ENCODE measurements at places on chromosomes 2 and 18.

- no peak for DNase-seq
These were observed 61.2 kb downstream of the ACYP2 start for GRCh38 chr2:54176577-54176976.

DNA sequence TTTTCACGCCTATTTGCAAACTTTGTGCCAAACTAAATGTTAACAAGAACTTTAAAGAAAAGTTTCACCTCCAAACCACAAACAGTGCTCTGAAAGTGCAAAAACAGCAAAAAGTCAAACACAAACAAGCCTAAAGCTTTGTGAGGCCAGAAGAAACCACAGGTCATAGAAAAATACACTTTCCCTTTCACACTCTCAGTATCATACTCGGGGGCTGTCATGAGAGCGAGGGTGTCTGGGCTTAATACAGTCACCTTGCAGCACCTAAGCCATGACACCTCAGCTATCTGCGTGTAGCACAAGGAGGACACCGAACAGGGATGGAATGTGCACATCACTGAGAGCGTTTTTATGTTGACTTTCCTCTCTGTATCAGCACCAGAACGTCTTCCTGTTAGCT lies 26.6 kb upstream of the SEH1L start:
- DNase-seq = no peak

GRCh38 chr2:127658641-127659407 lies 12.9 kb downstream of the GPR17 start:
- DNase-seq = no peak

DNA sequence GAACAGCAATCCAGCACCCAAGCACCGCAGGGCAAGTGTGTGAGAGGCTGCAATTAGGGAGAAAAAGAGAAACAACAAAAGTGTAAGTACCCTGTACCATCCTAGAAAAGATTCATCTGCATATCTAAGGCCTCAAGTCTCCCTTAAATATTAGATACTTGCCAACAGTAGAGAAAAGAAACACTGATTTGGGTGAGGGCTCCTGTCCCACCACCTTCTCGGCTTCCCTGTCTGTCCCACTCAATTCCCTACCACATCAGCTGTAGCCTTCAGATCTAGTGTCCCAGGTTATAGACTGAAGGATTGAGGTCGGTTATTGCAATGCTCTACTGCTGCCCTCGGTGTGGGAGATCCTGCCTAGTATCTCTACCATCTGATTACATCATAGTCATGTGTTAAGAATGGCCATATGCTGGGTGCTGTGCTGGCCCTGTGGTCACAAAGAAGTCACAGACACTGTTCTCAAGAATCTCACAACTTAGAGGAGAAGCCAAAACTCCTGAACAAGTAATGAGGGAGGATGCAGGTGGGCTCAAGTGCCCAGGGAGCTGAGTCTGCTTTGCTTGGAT lies 2.5 kb downstream of the RAX start:
- DNase-seq = no peak

DNA sequence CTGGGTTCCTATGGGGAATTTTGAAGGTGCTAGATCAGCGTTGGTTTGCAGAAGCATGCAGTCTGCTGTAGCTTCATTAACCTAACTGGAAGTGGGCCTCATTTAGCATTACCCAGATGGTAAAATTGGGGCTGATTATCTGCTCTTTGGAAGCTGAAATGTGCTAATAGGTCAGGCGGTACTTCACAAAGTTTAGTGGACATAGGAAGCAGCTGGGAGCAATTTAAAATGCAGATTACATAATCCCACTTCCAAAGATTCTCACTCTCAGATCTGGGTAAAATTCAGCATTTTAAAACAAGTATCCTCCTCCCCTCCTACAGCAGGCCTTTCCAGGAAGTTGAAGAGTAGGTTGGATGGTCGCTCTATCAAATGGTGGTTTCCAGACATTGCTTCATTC lies 907.0 kb downstream of the CPS1 start:
- no peak for DNase-seq

DNA sequence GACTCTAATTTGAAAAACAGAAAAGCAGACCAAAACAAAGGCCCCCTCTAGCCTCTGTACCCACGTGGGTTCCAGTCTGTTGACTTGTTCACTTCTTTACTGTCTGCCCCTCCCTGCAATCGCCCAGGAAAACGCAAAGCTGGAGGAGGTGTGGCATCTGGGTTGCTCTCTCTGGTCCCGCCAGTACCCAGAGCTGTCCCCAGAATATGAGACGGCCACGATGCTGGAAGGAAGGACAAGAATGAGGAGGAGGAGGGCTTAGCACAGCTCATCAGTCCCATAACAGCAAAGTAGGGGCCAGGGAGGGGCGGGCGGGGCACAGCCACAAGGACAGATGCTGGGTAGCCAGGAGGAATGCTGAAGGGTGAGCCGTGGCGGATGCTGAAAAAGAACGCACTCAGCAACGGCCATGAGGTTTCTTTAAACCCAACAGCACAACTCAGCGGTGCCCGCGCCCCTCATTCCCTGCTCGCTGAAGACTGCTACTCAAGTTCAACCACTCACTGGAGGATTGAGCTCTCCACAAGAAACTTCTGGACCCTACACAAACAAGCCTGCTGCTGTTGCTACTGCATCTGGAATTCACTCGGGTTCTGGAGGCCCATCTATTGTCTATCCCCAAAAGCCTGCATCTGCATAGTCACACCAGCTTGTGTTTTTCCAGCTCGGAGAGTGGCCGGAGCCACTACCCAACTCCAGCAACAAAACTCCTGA lies 187.7 kb downstream of the HDAC4 start:
- DNase-seq = no peak

DNA sequence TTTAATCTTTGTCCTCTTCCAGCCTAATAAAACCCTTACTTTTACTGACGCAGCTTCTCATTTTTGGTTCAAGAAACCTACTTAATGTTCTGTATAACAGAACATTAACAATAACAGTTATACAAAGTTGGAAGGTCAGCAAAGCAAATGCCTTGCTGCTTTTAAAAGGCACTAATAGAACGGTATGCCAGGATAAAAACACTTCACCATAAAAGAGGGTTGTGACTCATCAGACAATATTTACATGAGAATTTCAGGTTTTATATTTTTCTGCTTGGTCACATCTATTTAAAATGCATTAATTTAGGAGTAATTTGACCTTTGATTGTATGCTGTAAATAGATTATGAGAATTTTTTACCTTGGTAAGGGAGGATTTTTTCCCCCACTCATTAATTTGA lies 3.0 kb downstream of the KLHL41 start:
- no peak for DNase-seq

- DNase-seq = no peak
These were observed 1.1 kb downstream of the DIPK1C start for GRCh38 chr18:74456017-74456348.

DNA sequence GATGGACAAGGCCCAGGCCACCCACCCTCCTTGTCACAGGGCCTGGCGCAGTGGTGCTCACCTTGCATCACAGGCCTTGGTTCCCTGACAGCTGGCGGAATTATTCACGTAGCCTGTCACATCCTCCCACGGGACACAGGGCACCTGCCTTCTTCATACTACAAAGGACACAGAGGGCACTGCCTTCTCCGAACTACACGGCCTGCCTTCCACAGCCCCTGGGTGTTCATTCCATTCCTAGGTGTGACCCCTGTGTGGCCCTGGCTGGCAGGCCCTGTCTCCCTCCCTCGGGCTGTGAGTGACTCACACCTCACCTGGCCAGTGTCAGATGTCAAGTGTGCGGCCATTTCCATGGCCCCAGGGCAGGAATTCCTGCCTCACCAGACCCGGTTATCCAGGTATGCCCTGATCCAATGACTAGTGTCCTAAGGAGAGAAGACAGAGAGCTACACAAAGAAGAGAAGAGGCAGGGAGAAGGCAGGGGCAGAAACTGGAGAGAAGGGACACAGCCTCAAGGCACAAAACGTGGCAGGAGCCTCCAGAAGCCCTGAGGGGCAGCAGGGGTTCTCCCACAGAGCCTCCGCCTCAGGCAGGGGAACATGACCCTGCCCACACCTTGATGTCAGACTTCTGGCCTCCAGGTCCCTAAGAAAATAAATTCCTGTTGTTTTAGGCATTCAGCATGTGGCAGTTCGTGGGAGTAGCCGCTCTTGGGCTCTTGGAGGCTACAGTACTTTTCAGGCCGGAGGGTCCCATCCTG lies 43.4 kb downstream of the MBP start:
- DNase-seq = no peak

- no peak for DNase-seq
These were observed 46.7 kb downstream of the PLA2R1 start for GRCh38 chr2:160015746-160016145.

- no peak for DNase-seq
These were observed 259.1 kb downstream of the STK39 start for GRCh38 chr2:167988296-167988695.

DNA sequence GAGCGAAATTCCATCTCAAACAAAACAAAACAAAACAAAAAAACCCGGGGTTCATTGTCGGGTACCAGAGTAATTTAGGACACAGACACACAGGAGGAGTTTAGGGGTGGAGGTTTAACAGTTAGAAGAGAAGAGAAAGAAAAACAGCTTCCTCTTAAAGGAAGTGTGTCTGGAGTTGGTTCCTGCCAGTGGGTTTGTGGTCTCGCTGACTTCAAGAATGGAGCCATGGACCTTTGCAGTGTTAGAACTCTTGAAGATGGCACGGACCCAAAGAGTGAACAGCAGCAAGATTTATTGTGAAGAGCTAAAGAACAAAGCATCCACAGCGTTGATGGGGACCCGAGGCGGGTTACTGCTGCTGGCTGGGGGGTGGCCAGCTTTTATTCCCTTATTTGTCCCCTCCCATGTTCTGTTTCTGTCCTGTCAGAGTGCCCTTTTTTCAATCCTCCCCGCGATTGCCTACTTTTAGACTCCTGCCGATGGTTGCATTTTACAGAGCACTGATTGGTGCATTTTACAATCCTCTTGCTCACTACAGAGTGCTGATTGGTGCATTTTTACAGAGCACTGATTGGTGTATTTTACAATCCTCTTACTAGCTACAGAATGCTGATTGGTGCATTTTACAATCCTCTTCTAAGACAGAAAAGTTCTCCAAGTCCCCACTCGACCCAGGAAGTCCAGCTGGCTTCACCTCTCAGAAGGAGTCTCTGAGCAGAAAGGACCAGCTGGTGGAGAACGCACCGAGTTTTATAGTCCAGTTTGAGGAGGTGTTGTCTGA lies 28.7 kb upstream of the ATP8B1 start:
- DNase-seq = no peak

- DNase-seq = no peak
These were observed 56.1 kb downstream of the ASAP2 start for GRCh38 chr2:9262671-9263171.

DNA sequence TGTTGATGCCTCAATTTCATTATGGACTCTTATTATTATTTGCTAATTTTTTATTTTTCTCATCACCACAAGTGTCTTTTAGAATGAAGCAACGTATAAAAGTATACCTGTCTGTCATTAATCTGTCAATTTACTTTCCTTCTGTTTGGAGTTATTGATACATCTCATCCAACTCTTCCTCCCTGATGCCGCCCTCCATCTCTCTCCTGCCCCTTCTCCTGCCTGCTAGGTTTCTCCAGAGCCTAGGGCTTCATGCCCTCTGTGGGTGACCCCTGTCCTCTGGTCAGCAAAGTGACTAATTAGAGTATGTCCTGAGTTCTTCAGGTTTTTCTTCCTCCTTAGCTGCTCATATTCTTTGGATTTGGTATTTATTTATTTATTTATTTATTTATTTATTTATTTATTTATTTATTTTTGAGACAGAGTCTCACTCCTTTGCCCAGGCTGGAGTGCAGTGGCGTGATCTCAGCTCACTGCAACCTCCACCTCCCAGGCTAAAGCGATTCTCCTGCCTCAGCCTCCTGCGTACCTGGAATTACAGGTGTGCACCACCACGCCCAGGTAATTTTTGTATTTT lies 162.5 kb upstream of the MYCN start:
- DNase-seq = no peak

- no peak for DNase-seq
These were observed 166.9 kb downstream of the MSH2 start for GRCh38 chr2:47569658-47570475.

GRCh38 chr2:131827481-131828163 lies 299.9 kb downstream of the CCDC74A start:
- no peak for DNase-seq

DNA sequence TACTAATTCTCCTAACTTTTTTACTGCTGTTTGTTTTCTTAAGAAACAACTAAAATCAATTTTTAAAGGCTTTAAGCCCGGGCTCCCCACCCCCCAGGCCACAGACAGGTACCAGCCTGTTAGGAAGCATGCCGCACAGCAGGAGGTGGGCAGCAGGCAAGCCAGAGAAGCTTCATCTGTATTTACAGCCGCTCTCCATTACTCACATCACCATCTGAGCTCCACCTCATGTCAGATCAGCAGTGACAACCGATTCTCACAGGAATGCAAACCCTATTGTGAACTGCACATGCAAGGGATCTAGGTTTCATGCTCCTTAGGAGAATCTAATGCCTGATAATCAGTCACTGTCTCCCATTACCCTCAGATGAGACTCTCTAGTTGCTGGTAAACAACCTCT lies 517.0 kb downstream of the NRXN1 start:
- no peak for DNase-seq
